ENCODE measurements at places on chromosomes 2 and 18. TPM values are rescaled to one million over a fixed set of nuclear protein-coding genes. Genes with fewer than 3 reads are reported as not detected.

MAP3K19 gene
- total RNA-seq: not detected

CACNB4 gene
- total RNA-seq: 0.18 TPM

CHRNG gene
- total RNA-seq: not detected

KLHL30 gene
- total RNA-seq: 0.19 TPM

ST8SIA3 gene
- total RNA-seq: not detected

FRZB gene
- not detected for total RNA-seq

C2orf80 gene
- total RNA-seq: not detected

ITPRIPL1 gene
- 0.75 TPM for total RNA-seq
